Naive thymus-derived CD8-positive, alpha-beta T cell (primary cell): ENCODE measurements at places on chromosomes 7 and 10.

- DNase-seq, result no peak
These were observed 108.5 kb upstream of the C7orf33 start for GRCh38 chr7:148481971-148482626.

DNA sequence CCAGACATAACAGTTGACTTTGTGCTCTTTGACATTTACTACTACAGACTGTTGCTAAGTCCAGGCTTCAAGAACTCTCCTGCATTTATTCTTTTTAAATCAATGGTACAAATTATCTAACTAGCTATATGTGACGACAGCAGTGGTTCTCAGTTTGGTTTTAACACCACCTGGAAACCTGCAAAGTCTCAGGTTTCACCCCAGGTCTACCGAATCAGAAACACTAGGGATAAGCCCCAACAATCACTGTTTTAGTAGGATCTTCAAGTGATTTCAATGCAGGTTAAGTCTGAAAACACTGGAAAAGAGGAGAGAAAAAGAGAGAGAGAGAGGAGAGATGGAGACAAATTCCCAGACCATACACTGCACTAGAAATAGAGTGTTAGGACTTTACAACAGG lies 519.0 kb downstream of the PCDH15 start:
- DNase-seq, result no peak

- no peak for DNase-seq
These were observed 639.2 kb upstream of the POT1 start for GRCh38 chr7:125568799-125569198.

DNA sequence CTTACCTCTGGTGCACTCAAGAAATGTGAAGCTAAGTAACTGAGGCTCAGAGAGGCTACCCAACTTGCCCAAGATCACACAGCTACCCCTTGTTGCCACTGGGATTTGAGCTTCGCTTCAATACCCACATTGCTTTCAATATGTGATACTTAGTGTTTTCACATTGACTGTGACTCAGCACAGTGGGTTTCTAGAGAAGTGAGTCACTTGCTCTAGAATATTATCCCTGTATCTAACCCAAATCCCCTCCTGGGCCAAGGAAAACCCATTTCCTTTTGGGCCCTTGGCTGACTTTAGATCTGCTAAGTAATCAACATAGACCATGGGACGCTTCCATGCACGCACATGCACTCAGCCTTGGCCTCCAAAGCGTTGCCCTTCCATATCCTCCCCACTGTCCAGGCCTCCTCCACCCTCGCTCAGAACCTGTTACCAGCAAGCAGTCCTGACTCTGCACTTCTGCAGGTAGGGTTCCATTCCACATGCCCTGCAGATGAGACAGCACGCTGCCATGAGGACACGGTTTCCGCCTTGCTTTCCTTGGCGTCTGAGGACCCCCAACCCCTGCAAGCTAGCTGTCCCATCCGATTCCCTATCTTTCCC lies 87.7 kb upstream of the CHST15 start:
- DNase-seq, result no peak

GRCh38 chr7:78558566-78558965 lies 760.0 kb downstream of the PHTF2 start:
- DNase-seq, result no peak

DNA sequence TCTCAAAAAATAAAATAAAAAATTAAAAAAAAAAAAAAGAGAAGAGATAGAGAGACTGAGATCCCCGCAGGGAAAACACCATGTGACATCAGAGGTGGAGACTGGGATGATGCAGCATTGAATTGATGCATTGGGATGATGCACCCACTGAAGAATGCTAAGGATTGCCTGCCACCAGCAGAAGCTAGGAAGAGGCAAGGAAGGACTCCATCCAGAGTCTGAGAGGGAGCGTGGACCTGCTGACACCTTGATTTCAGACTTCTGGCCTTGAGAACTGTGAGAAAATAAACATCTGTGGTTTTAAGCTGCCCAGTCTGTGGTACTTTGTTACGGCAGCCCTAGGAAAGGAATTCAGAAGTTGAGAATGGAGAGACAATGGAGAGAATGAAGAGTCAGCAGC lies 89.8 kb upstream of the PRPS1L1 start:
- no peak for DNase-seq

DNA sequence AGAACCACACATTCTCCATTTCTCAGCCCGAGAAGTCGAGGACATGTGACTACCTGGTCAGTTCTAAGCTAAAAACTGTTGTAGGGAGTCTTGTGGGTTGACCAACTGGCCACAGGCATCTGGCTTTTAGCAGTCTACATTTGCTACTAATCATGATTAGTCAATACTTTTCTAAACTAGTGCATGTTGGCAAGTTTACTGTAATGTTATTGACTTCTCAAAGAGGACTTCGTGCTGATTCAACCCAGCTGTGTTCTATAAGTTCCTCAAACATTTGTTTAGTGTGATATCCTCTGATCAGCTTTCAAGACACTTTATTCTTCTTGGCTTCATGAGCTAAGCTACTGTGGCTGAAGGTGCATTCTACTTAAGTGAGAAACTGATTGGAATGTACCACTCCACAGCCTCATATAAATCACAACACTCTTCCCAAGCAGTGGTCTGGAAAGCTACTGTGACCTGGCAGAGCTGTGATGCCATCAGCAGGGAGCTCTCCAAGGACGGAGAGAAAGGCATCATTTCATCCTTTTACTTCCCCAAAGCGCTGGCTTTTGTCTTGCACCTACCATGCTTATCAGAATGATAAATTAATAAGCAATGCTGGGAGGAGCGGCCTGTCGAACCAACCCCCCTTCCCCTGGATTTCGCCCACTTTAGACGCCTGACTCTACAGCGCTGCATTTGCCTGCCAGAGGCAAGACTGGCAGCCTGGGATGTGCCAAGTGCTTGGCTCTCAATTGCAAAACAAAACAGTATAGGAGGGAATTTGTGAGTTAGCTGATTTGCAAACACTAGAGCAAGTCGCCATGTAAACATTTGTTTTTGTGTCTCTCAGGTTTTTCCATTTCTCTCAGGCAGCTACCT lies 206.7 kb upstream of the PLXNA4 start:
- DNase-seq, result no peak

GRCh38 chr10:59102394-59102793 lies 74.0 kb upstream of the PHYHIPL start:
- DNase-seq, result no peak

DNA sequence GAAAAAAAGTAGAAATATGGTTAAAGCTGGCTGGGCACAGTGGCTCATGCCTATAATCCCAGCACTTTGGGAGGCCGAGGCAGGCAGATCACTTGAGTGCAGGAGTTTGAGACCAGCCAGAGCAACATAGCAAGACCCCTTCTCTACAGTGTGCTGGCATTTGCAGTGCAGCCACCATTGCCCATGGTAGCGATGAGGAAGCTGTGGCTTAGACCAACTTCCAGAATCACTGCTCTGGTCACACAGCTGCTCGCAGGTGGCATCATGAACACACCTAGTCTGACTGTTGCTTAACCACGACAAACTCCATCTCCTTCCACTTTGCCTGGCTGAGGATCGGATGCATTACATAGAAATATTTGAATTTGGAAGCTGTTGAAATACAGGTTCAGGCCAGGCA lies 137.1 kb downstream of the CUX1 start:
- no peak for DNase-seq

DNA sequence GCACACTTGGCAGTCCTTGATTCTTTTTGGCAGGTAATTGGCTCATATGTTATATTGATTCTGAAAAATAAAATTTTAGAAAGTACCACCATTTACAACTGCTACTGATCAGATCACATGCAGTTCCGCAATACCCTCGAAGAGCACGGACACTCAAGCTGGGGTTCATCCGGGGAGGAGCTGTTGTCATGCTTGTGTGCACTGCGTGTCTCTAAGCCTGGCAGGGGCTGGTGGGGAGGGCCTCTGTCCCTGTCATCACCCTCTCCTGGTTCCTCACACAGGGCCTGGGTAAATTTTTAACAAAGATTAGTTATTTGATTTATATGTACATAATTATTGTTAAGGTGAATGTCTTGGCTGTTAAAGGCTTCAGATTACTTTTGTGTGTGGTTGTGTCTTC lies 45.2 kb downstream of the TRRAP start:
- DNase-seq, result no peak

DNA sequence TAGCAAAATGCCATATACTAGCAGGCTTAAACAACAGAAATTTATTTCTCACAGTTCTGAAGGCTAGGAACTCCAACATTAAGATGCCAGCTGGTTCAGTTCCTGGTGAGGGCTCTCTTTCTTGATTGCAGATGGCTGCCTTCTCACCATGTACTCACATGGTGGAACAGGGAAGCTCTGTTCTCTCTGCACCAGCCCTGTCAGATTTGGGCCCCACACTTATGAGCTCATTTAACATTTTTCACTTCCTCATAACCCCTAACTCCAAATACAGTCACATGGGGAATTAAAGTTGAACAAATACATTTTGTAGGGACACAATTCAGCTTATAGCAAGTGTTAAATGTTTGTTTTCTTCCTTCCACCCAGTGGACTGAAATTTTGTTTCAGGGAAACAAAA lies 218.6 kb upstream of the TAC1 start:
- DNase-seq, result no peak

DNA sequence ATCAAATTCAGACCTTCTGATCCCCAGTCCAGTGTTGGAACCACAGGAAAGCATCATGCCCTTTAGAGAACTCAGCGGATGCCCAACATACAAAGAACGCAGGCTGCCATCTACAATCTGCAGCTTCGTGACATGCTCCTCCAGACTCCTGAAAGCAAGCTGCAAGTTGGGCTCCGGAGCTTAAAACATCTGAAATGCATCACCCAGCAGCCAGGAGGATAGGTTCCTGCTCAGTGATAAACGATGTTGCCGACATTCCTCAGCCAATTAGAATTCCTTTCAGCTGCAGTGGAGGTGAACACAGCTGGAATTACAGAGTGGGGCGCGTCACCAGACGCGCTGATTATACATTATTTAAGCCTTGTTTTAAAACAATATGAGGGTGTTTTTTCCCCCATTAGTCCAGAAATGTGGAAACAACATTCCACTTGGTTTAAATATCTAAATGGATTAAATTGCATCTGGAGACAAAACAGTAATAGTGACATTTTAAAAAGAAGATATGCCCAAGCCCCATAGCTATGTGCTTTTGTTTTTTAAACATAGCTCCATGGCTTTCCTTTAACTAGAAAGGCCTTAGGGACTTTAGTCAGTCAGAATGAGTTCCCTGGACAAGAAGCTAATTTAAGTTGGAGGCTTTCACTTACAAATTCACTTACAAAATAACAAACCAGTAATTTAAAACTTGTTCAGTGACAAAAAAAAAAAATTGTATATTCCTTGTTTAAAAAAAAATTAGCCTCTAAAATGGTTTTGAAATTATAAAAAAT lies 6.3 kb downstream of the SMURF1 start:
- no peak for DNase-seq

- no peak for DNase-seq
These were observed 43.2 kb upstream of the SLC35B4 start for GRCh38 chr7:134359787-134360432.

GRCh38 chr7:117888627-117889026 lies 15.4 kb upstream of the CTTNBP2 start:
- DNase-seq, result no peak
